ENCODE measurements at places on chromosomes 16 and 17.

GRCh38 chr16:8861563-8862308, 7.1 kb downstream of the CARHSP1 start:
- DNase-seq = no peak

- no peak for DNase-seq
Observed at GRCh38 chr17:67716405-67716798, 1.3 kb upstream of the NOL11 start.

DNA sequence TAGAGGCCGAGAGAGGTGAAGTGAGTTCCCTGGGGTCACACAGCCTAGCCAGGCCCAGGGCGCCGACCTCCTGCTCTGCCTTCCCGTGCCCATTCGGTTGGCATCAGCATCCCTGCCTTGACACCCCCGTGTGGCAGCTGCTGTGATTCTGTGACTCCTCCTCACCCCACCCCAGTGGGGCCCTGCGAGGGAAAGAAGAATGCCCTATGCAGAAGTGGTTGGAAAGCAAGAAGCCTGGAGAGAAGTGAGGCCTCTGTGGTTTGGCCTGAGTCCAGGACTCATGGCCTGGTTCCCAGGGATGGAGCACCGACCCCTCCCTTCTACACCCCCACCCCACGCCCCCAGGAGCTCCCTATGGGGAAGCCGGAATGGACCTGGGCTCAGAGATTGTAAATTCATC, 296.2 kb downstream of the SEC14L1 start:
- DNase-seq = peak; percentile 46

- no peak for DNase-seq
Observed at GRCh38 chr16:65728167-65728566, 606.3 kb upstream of the CDH11 start.

- DNase-seq = no peak
Observed at GRCh38 chr17:81132770-81133723, 32.3 kb upstream of the PVALEF start.
